ENCODE measurements at places on chromosomes 2 and 18.

GRCh38 chr2:187499941-187500532 lies 52.0 kb upstream of the CALCRL start:
- no peak for DNase-seq

DNA sequence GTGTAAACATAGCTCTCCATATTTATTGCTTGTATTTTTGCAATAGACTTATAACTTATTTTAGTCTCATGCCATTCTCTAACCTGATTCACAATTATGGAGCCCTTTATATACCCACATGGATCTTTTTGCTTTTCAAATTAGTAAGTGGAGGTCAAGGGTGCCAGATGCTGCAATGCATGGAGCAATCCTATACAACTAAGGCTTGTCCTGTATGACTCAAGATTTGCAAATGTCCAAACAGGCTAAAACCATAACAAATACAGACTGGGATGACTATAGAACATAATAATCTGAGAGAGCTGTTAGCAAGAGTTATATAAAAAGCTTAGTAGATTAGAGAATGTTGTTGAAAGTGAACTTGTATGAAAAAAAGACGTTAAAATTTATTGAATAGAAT lies 690.4 kb upstream of the NRXN1 start:
- DNase-seq: no peak

- DNase-seq: no peak
Measured at GRCh38 chr2:106054880-106055655, 139.0 kb downstream of the UXS1 start.

DNA sequence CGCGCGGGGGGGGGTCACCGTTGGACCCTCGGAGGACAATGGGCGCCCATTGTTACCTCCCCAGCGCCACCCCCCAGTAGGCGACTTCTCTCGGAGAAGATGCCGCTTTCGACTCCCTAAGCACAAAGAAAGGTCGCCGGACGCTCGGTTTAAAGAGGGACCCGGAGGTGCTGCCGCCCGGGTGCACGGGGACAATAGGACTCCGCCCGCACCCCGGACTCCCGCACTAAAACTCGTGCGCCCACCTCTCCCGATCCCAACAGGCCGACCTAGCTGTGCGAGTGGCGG lies 318 bp upstream of the CDC42EP3 start:
- DNase-seq: no peak

- DNase-seq: no peak
Measured at GRCh38 chr2:10873790-10874437, 37.8 kb upstream of the KCNF1 start.

GRCh38 chr2:126804347-126804746 lies 94.3 kb upstream of the TEX51 start:
- DNase-seq: no peak

GRCh38 chr2:197235711-197236110 lies 74.9 kb downstream of the ANKRD44 start:
- no peak for DNase-seq

GRCh38 chr2:202109139-202109736 lies 36.2 kb downstream of the KIAA2012 start:
- no peak for DNase-seq

DNA sequence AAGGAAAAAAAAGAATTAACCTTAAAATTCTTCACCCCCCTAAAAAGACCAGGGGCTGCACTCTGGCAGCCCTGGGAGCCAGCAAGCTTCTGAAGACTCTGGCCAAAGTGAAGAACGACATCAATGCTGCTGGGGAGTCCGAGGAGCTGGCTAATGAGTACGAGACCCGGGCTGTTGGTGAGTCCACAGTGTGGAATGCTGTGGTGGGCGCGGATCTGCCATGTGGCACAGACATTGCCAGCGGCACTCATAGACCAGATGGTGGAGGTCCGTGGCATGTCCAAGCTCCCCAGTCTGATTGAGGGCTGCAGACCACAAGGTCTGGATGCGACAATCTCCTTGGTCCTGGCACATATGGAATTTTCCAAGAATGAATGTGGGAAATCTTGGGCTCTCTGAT lies 47.4 kb downstream of the TRPM8 start:
- DNase-seq: no peak

DNA sequence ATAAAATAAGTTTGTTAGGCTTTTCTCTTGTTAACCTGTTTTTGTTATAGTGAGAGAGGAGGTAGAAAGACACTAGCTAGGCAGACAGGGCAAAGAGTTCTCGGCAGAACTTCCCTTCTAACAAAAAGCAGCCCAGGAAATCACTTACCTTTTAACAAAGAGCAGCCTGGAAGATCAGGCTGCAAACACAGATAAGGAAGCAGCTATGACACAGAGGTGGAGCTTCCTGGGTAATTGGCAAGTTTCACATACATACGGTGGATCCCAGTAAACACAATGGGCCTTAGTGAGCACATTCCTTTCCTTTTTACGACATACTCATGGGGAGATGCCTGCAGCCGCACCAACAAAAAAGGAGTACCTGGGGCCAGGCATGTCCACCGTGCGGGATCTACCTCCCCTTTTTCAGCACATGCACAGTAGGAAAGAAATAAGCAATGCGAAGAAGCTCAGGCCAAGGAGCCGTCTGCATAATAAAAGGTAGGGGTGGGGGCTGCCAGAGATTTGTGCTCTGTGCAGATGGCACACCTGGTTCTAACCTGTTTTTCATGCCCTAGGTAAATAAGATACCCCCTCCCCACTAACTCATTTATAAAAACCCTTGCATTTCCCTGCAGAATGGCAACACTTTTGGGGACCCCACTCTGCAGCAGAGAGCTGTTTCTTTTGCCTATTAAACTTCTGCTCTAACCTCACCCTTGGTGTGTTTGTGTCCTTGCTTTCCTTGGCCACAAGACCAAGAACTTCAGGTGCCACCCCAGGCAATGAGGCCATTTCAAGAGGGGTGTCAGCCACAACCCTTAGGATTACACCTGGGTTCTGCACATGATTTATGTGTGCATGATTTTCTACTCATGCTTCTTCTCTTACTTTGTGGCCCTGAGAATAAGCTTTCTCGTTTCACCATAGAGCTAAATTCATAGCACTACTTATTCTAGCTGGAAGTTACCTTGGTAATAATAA lies 26.5 kb downstream of the MDH1 start:
- no peak for DNase-seq

- DNase-seq: no peak
Measured at GRCh38 chr2:99756059-99756458, 266.2 kb upstream of the REV1 start.

DNA sequence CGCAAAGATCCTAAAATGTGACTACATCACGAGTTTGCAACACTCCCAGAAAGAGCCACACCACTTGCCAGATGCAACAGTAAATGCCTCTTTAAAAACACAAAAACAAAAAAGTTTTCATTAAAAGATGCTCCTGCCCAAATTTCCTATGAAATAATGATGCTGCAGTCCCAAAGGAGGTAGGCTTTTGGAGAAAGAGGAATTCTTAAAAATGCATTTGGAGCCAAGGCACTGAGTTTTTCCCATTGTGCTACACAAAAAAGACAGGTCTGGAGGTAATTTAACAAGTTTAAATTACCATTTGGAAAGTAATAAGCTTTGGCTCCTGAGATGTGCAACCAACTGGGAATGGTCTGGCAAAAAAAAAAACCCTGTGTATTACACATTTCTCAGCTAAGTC lies 145.0 kb downstream of the PID1 start:
- DNase-seq: no peak

DNA sequence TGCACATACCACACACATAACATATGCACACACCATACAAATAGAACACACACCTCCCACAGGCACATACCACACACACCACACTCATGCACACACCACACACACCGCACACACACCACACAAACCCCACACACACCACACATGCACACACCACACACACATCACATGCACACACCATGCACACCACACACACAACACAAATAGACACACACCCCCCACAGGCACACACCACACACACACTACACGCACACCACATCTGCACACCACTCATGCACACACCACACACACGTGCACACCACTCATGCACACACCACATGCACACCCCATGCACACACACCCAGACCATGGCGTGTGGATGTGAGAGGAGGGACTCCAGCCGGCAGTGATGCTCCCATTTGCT lies 161.7 kb upstream of the TPO start:
- DNase-seq: no peak

GRCh38 chr2:25215948-25216679 lies 47.7 kb upstream of the POMC start:
- DNase-seq: peak; percentile 97

DNA sequence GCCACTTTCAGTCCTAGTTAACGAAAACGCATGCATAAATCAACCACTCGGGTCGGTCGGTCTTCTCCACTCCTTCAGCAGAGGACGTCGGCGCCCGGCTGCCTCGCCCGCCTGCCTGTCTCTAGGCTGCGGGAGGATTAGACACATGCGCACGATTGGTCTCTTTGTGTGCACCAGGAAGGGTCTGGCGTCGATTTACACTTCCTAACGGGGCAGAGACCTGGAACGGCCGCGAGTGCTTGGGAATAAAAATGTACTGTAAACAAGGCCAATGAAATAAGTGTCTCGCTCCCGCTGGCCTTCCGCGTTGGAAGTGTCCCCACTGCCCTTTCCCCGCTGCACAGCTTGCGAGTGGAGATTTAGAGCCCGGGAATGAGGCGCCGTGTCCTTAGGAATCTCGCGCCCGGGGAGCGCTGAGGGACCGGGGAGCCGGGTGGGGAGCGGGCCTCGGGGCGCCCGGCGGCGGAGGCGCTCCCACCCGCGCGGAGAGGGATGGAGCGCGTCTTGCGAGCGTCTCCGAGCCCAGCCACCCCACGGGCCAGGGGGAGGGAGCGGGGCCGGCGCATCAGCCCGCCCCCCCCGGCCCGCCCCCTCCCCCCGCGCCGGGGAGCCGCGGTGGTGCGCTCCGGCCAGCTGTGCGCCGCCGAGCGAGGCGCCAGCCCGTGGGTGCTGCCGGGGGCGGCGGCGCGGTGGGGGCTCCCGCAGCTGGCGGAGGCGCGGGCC lies at the start of gene DOK6:
Gene DOK6, plus strand, starts transcription at position 636 of the 723 bp plus-strand sequence.
- DNase-seq: peak; percentile 65

DNA sequence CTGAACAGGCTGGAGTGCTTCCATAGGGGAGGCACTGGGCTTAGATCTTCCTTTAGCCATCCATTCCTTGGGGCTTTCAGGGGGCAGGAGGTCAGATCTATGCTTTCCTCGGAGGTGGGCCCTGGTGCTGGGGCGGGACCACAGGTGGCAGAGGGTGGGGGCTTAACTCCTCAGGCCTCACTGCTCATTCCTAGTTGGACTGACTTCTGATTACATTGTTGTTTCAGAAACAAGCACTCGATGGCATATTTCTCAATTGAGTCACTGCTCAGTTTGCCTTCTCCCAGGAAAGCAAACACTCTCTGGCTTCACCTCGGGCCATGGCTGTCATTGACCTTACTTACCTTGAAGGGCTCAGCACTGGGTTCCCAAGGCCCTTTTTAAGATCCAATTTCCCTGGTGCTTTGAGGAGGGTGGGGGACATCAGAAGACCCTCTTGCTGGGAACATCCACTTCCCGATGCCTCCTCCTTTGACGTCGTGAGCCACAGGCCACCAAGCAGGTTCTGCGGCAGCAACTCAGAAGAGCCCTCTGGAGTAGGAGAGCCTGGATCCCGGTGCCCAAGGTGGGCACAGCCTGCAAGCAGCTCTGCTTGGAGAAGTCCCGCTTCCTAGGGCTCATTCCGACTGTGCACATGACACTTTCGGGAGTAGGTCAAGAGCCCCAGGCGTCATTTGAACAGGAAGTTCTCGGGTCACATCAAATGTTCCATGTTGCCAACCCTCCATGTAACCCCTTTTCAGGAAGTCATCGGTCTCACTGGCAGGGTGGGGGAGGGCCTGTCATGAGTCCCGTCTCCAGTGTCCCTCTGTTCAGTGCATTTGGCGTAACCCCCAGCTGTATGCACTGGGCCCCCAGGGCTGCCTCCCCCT lies 40.6 kb downstream of the SDC1 start:
- peak; percentile 36 for DNase-seq

- no peak for DNase-seq
Measured at GRCh38 chr2:74895001-74895400, 61.1 kb downstream of the HK2 start.

DNA sequence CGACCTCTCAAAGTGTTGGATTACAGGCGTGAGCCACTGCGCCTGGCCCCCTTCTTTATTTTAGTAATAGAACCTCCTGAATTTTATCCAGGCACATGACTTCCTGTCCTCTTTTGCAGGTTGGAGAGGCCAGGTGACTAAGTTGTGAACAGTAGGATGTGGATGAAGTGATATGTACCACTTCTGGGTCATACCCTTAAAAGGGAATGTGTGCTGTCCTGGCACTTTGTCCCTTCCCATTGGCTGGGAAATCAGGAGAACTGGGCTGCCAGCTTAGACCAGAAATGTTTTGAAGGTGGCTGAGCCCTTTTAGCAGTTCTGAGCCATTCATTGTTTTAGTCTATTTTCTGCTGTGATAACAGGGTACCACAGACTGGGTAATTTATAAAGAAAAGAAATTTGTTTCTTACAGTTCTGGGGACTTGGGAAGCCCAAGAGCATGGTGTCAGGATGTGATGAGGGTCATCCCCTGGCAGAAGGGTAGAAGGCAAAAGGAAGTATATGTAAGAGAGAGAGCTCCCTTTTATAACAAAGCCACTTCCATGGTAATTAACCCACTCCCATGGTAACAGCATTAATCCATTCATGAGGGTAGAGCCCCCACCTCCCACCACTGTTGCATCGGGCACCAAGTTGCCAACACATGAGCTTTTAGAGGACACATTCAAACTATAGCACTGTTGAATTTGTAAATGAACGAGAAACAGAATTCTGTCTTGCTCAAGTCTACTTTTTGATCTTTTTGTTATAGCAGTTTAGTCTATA lies 79.1 kb downstream of the TTC27 start:
- no peak for DNase-seq

GRCh38 chr18:3902676-3903075 lies 452.7 kb downstream of the TGIF1 start:
- no peak for DNase-seq

GRCh38 chr18:47485221-47485797 lies 233.8 kb upstream of the SKOR2 start:
- DNase-seq: no peak

DNA sequence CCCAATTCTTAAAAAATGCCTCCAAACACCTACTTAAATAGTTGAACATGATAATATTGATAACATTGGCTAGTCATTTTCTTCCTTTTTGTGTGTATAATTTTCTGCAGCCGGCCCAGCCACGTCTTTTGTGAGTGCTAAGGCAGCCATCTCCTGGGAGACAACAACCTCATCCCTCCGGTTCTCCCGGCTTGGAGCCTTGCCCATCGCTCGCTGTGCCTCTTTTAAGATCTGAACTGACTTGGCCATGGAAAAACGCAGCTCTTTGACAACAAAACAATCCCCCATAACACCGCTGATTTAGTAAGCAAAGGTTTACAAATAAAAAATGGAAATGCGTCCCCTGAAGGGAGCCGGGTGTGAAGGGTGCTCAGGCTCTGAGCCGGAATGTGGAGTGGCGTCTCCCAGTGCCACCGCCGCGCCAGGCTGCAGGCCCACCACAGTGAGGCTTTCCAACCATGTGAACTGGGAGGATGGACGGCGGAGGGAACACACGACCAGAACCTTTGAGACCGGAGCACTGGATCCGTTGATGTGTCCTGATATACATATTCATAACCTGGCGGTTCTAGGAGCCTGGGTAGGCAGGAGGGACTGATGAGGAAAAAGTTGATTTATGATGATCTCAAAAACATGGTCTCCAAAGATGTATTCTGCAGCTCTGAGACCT lies 87.4 kb downstream of the SMIM21 start:
- peak; percentile 61 for DNase-seq

- no peak for DNase-seq
Measured at GRCh38 chr2:158934170-158934569, 34.3 kb upstream of the TANC1 start.

- DNase-seq: no peak
Measured at GRCh38 chr2:148540022-148540421, 104.5 kb upstream of the EPC2 start.

GRCh38 chr18:61850756-61851155 lies 42.1 kb downstream of the RNF152 start:
- DNase-seq: no peak
